GM23248 (cell line): ENCODE measurements at places on chromosomes 16 and 17. TPM values are rescaled to one million over a fixed set of nuclear protein-coding genes. Genes with fewer than 3 reads are reported as not detected.

DNA sequence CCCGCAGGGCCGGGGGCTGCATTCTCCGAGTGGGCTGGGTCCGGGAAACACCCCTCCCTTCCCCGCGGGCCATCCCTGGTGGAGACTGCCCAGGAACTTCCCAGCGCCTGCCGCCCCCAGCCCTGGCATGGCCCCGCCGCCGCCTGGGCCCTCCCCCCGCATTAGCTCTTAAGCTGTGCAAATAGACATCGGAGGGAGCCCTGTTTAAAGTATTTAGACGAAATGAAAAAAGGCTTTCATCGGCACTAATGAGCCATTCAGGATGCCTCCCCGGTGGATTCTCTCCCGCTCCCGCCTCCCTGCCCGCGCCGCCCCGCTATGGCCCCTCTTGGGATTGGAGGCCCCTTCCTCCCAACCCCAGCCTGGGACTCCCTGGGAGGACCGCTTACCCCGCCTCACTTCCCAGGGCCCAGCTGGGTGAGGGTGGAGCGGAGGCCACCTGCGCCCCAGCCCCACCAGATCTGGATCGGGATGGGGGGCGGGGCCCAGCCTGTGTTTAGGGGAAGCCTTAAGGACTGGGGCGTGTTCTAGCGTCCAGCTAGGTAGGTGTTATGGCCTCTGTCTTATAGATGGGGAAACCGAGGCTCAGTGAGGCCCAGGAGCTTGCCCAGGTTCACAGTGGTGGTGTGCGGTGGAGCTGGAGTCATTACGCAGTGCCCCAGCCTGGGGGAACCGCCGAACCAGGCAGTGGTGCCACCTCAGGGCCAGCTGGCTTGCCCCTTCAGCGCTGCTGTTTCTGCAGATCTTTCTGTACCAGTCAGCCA, 19.7 kb downstream of the SEZ6 start:
- no peak for DNase-seq

GRCh38 chr17:27338536-27338985, 44.6 kb downstream of the WSB1 start:
- DNase-seq, result no peak

DNA sequence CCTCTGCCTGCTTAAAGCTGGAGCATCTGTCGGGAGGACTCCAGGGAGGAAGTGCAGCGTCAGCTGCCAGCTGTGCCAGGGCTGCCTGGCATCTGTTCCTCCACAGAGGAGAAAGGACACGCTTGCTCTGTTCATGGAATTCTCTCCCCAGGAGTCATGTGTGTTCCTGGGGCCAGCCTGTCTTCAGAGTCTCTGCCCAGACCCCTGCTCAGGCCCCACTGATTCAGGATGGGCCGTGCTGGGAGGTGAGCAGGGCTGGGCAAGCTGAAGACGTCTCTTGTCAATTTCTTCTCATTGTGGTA, 24.2 kb downstream of the CRISPLD2 start:
- DNase-seq, result no peak

- DNase-seq, result peak; percentile 84
Measured at GRCh38 chr16:23286131-23286532, 16.0 kb upstream of the SCNN1B start.

DNA sequence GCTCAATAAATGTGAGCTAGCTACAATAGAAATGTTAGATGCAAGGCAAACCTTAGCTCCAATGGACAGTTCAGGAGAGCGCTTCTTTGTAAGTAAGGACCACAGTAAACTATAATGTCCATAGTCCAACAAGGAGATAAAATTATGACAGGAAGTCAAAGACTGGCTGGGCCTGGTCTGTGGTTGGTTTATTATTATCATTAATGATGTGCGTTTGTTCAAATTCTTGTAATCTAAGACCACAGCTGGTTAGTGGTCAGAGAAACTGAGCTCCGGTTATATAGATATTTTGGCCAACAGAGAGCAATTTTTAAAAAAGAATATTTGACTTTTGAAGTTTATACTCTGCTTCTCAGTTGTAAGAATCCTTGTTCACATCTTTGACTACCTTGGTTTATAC, 4.7 kb upstream of the CMTM2 start:
- no peak for DNase-seq

DNA sequence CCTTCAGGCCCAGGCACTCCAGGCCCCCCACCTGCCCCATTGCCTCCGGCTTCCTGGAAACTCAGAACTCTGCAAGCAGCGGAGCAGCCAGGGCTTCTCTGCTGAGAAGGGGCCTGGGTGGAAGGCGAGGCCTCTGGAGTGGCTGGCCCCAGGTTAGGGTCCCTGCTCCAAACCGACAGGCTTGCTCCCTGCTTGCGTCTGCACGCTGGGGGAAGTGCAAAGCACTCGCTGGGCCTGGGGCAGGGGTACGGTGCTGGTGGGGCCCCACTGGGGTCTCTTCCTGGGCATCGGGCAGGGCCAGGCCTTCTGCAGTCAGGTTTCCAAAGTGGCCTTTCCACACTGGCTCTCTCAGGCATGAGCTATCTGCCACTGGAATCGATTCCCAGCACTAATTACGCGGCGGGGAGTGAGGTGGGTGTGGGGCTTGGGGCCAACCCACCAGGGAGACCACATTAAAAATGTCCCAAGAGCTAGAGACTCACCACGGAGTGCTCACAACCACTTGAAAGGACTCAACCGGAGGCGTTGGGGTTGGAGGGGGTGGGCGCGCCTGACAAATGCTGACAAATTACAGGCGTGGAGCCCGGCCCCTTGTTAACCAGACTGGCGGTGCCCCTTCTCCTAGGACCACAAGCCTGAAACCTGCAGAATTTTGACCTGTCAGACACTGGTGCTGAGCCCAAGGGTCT, 17.9 kb downstream of the FAM83G start:
- no peak for DNase-seq

GRCh38 chr16:48365025-48365600, 20.1 kb downstream of the SIAH1 start:
- peak; percentile 23 for DNase-seq

The ZDHHC1 gene
- total RNA-seq, result 9.6 and 10.9 TPM in 2 replicates

The KRT15 gene
- 0.65 and 1.1 TPM in 2 replicates for total RNA-seq

The ATP1B2 gene
- total RNA-seq, result not detected in 2 replicates

The KRTAP4-4 gene
- not detected in 2 replicates for total RNA-seq

The CCDC144A gene
- total RNA-seq, result 0.51 and 3.5 TPM in 2 replicates

The MIF4GD gene
- total RNA-seq, result 10.7 and 33.1 TPM in 2 replicates
